Ovary (tissue), 10 donors: ENCODE measurements at places on chromosomes 2 and 18. TPM values are rescaled to one million over a fixed set of nuclear protein-coding genes. Genes with fewer than 3 reads are reported as not detected.

Gene GFPT1
- 31.1 TPM for total RNA-seq

Gene ZC3H6
- 28.4 TPM for total RNA-seq

Gene HEATR5B
- 12.3 TPM for total RNA-seq

Gene CYTIP
- 1.8 TPM for total RNA-seq

DNA sequence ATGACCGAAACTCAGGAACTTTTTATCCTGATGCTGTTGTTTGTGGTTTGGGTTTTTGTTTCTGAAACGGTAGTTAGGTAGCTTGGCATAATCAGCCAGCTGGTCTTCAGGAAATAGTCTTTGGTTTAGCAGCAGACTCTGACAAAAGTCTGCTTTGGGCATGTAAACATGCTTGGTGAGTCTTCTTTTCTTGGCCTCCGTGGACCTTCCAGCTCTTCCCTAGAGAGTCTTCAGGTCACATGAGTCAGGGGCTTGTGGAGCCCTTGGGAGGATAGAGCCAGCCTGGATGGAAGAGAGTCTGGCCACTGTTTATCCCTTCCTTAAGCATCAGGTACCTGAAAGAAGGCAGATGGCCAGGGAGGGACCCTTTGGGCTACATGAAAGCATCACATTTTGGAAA is 154.5 kb downstream of the MGAT5 start:
- no peaks in the 10 kb centered on the region for H3K27me3 ChIP-seq
- no peaks in the 10 kb centered on the region for H3K4me1 ChIP-seq
- no peaks in the 10 kb centered on the region for H3K36me3 ChIP-seq
- DNase-seq = no peak

- H3K4me3 ChIP-seq = no peak overlapping the region
- H3K27ac ChIP-seq = no peak overlapping the region
- DNase-seq = no peak
These were observed 5.7 kb upstream of the STK17B start for GRCh38 chr2:196177124-196177523.

DNA sequence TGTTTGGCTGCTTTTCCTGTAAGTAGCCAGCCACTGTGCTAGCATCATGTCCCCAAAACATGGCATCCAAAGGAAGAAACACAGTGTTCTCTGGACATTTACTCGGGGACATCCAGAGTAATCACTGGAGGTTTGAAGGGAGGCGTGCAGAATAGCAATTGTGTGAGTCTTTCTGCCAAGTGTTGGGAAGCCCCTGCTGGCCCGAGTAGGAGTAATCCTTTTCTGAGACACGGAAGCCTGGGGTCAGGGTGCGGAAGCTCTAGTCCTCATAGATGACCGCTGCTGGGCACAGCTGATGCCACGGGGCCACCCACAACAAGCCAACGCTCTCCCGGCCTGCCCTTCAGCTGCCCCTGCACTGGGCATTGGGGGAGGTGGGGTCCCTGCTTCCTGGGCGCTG is 24.8 kb upstream of the HDAC4 start:
- no peak overlapping the region for H3K4me3 ChIP-seq
- H3K27me3 ChIP-seq = no peaks in the 10 kb centered on the region
- H3K36me3 ChIP-seq = no peaks in the 10 kb centered on the region
- no peaks in the 10 kb centered on the region for H3K4me1 ChIP-seq
- H3K27ac ChIP-seq = no peak overlapping the region

- H3K4me3 ChIP-seq = no peak overlapping the region
- H3K27ac ChIP-seq = no peak overlapping the region
- H3K36me3 ChIP-seq = no peaks in the 10 kb centered on the region
- H3K4me1 ChIP-seq = no peaks in the 10 kb centered on the region
These were observed 44.6 kb downstream of the FAM124B start for GRCh38 chr2:224357098-224357901.

- H3K4me3 ChIP-seq = no peak overlapping the region
- no peaks in the 10 kb centered on the region for H3K27me3 ChIP-seq
- DNase-seq = no peak
- H3K27ac ChIP-seq = no peak overlapping the region
These were observed 57.8 kb upstream of the MC2R start for GRCh38 chr18:13973061-13973575.

DNA sequence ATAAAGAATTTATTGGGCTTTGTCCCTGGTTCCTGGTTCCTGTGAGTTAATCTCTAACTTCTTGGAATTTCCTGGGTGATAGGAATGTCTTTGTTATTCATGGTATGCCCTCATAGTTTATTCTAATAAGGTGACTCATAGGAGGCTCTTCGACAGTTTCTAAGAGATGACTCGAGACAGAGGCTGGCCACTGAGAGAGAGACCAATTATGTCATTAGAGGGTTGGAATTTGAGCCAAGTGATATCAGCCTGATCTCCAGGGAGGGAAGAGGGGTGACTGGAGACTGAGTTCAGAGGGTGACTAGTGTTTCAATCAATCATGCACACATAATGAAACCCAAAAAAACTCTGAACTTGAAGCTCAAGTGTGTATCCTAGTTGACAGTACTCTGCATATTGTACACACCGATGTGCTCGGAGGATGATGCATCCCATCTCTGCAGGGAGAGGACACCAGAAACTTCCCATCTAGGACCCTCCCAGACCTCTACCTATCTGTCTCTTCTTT is 185.7 kb downstream of the MTCL1 start:
- no peaks in the 10 kb centered on the region for H3K4me1 ChIP-seq
- H3K27me3 ChIP-seq = no peaks in the 10 kb centered on the region
- no peak overlapping the region for H3K27ac ChIP-seq
- no peak for DNase-seq

DNA sequence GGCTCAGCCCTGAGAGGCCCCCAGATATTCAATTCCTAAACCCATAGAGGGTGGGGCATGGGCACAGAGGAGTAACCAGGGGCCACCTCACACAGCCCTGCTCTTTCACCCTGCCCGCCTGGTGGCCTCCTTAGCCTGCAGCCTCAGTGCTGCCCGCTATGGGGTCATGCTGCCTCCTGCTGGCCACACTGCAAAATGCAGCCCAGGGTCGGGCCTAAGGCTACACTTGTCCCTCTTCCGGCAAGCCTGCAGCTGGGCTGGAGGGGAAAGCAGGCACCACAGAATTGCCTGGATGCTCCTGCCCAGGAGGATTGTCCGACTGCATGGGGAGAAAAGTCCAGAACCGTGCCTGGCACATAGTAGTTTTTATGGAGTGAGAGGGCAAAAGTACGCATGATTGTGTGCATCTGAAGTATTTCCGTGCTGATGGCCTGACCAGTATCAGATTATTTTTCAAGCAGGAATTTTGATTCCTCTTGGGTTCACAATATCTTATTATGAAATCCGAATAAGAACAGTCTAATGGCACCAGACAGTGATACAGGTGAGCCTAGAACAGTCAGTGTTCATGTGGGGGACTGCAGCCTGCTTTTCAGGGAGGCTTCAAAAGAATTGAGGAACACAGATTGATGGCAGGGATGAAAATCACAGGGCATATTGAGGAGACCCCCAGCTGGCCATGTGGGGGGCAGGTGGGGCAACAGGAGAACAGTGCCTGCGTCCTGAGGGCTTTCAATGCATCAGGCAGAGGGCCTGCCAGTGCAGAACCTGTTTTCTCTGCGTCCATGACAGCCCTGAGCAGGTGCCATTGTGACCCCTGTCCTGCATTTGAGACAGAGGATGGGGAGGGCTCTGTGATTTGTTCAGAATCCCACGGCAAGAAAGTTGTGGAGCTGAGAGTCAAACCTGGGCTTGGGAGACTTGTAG is 51.2 kb upstream of the ALPP start:
- no peak overlapping the region for H3K27ac ChIP-seq
- H3K36me3 ChIP-seq = no peaks in the 10 kb centered on the region
- no peak overlapping the region for H3K4me3 ChIP-seq
- H3K27me3 ChIP-seq = no peaks in the 10 kb centered on the region
- H3K4me1 ChIP-seq = no peaks in the 10 kb centered on the region

GRCh38 chr2:232871418-232871834 is 1.4 kb downstream of the SNORC start:
- H3K36me3 ChIP-seq = no peaks in the 10 kb centered on the region
- H3K27ac ChIP-seq = no peak overlapping the region
- peaks cover 4% of the 10 kb centered on the region for H3K4me1 ChIP-seq
- H3K4me3 ChIP-seq = no peak overlapping the region
- no peaks in the 10 kb centered on the region for H3K27me3 ChIP-seq

DNA sequence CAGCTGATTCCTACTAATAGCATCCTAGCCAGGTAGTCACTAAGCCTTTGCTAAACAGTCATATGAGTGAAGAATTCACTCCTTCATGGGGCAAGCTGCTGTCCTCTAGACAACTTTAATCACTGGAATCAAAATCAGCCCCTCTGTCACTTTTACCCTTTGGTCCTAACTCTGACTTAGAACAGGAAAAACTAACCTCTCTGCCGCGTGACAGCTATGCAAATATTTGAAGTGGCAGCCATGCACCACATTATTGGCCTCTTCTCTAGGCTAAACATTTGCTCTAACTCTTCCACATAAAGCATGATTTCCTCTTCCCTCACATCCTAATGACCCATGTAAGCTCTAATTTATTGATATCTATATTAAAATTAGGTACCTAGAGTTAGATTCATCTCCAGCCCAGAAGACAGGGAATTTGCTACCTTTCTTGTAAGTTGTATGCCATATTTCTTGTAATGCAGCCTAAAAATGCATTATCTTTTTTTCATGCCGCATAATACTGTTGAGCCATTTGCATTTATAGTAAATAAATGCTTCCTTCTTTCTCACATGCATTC is 12.8 kb upstream of the ONECUT2 start:
- H3K36me3 ChIP-seq = no peaks in the 10 kb centered on the region
- H3K4me3 ChIP-seq = no peak overlapping the region
